Esophagus muscularis mucosa (tissue), 4 donors: ENCODE measurements at places on chromosomes 5 and 9. TPM values are rescaled to one million over a fixed set of nuclear protein-coding genes. Genes with fewer than 3 reads are reported as not detected.

DNA sequence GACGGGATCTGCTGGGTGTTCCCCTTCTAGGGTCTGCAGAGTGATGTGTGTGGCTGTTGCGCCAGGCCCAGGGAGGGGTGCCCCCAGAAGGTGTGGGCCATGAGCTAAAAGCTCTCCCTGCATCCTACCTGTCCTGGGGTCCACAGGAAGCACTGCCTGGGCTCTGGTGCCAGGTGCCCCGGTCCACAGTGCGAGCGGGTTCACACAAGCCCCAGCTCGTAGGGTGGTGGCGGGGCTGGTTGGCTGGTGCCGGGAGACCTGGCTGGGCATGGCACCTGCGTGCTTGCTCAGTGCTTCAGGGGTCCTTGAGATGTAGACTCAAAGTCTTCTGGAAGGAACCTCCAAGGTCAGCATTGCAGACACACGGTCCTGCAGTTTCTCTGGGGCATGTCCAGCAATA is 25.5 kb downstream of the ASS1 start:
- DNase-seq = no peak

DNA sequence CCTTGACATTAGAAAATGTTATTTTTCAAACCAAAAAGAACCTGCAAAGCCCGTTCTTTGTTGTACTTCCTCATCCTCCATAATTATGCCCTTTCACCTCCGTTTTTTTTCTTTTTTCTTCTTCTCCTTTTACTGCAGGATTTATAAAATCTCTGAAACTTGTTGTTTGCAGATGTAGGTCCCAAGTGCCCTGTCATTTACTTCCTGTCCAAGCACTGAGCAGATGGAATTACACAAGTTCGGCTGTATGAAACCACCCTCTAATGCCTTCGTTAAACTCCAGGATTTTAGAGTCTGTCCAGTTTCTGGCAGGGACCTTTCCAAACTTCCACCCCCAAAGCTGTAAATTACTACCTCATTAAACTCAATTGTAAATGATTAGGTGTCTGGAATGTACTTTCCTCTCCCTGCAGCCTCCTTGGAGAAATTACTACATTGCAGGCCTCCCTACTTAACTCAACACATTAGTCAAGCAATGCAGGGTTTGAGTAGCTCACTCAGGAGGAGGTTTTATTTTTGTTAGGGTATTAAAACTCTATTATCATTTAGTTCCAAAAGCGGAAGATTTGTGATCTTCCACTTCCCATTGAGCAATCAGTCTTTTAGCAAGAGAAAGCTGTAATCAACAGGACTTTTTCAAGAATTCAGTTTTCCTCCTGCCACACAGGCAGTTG is 125.6 kb upstream of the LPAR1 start:
- no peak for DNase-seq

DNA sequence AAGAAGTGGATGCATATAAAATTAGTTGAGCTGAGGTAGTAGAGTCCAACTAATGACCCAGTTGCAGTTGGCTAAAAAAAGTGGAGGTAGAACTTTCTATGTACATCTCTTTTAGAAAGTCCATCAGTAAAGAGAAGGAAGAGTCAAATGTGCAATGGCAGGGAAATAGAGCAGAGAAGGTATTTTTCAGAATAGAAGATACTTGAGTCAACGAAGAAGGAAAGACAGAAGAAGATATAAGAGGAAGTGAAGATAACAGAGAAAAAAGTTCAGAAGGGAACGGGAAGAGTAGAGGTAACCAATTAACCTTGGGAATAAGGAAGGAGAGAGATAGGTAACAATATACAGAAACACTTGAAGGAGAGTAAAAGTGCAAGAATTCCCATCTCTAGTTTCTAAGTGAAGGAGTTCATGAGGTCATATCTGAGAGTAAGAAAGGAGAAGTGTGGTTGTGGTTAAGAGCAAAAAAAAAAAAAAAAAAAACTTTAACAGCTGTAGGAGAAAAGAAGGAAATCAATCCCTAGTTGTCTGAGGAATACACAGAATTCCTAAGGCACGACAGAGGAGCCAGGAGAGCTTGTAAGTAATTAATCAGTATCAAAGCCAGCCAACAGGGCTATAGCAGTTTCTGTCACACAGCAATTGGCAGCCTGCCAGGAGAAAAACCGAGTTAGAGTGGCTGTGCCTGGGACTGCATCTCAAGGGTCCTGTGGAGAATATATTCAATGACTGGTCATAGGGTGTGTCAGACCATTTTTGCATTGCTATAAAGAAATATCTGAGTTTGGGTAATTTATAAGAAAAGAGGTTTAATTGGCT is 61.0 kb downstream of the ARL15 start:
- no peak for DNase-seq

DNA sequence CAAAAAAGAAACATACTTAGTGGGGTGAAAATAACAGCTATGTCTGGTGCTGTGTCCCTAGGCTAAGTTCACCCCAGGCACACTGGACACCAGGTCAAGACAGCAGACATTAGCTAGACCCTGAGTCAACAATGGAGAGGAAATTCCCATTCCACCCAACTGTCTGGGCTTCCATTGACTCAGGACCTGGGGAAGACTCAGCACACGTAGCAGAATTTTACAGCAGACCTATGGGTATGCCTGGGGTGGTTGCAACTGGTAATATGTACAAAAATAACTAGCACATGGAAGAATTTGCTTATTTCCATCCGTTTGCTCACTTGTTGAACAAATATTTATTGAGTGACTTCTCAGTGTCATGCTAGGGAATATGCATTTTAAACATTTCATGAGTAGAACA is 117.0 kb downstream of the GAS1 start:
- no peak for DNase-seq

DNA sequence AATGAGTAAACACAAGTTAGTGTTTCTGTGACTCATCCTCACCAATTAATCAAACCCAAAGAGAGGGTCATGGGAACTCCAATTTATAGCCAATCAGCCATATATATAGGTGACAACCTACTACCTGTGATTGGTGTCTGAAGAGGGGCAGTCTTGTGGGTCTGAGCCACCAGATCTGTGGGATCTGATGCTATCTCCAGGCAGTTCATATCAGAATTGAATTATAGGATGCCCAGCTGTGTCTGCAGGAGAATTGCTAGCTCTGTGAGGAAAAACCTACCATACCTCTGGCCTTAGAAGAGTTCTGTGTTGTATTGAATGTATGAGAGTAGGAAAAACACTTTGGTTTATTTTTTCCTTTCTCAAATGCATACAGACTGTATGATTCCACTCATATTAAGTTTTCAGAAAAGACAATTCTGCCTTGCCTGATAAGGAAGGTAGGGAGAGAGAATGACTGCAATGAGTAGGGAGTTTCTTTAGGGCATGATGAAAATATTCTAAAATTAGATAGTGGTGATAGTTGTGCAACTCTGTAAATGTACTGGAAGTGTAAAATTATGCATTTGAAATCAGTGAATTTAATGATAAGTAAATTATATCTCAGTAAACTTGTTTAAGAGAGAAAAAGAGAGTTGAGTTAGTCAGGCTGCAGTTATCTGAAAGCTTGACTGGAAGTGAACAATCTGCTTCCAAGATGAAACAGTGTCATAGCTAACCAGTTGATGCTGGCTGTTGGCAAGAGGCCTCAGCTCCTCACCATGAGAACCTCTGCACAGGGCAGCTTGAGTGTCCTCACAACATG is 274.9 kb downstream of the AUH start:
- DNase-seq = no peak

DNA sequence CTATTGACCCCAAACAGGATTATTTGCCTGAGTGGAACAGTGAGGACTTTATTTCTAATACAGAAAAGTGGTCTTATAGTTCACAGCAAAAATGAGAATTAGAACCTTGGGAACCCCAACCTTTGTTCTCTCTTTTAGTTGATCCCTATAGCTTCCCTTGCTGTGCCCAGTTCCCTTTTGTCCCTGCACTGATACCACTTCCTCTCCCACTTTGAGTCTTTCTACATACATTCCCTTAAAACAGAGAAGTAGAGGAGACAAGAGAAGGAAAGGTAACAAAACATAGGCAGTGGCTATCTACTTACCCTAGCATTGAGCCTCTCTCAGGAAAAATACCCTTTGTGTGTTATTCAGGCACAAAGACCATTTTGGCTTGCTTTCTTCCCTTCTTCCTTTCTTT is 246.4 kb downstream of the FAM114A2 start:
- no peak for DNase-seq

DNA sequence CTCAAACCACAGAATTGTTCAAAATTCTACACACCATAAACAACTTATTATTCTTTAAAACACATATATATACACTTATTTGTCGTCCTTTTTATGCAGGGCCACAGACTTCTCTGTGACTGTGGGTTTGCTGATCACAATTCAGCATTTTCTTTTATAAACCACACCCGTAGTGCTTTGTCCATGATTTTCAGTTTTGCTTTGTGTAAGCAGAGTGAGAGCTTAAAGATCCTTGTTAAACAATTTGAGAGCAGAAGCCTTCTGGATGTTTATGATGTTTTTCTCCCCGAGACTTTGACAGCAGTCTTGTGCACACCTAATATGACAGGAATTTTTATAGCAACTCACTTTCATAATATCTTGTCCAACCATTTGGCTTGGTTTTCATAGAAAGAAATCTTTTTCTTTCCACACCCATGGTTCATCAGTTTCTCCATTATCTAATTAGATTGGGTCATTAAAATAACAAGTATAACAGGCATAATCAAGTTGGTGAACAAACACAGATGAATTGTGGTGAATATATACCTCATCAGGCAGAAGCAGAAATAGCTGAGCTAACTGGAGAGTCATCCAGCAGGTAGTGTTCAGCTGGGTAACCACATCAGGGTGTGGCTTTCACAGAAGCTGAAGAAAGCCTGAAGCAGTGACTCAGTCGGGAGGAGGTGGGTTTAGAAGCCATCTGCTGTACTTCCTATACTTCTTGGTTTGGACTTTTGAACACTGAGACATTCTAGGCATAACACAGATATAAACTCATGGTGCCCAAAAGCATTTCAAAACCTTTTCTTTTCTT is 232.8 kb downstream of the DOCK8 start:
- DNase-seq = no peak

- no peak for DNase-seq
These were observed 58.8 kb downstream of the SLC1A1 start for GRCh38 chr9:4548811-4549725.

DNA sequence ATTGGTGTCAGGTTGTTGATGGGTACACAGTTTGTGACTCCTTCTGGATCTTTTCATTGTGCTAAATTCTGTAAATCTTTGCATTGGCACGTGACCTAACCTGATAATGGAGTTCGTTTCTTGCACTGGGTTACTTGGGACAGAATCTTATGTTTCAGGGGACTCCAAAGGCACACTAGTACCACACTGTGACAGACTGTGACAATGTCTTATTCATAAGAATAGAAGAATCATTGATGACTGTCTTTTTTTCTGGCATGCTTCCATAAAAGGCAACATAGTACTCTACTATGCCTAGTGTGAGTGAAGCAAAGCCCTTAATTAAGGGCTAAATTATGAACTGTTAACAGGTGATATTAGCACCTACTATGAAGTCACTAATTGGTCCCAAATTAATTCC is 35.4 kb upstream of the RICTOR start:
- no peak for DNase-seq

DNA sequence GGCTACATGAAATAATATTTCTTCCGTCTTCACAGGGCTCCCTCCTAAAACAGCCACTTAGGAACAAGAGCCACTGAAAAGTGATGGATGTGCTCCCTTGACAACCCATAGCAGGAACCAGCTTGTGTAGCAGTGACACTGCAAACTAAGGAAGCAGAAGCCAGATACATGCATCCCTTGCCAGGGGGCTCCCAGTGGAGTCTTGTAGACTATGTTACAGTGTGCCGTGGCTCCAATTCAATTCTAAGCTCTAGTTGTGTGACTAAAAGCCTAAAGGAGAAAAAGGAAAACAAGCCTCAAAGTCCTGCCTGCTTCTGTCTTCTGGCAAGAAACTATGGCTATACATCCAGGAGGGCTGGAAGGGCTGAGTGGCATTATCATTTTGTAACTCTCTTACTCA is 12.2 kb upstream of the TAF1L start:
- DNase-seq = no peak

- no peak for DNase-seq
These were observed 32.2 kb downstream of the PRLR start for GRCh38 chr5:35198075-35198474.

DNA sequence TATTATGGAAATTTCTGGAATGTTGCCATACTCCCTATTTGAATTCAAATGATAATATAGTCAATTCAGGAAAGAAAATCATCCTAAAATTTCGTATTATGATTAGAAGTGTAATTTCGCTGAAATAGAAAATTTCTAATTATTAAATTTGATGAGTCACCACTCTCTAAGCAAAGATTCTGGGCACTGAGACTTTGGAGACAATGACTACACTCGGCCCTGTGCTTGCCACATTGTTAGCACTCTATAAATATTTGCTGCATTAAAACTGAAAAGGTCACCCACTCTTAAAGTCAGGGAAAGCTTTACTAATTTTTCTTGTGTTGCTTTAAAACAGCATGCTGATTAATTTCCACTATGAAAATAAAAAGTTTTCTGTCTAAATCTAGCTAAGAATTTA is 240.3 kb downstream of the TLE4 start:
- no peak for DNase-seq

- no peak for DNase-seq
These were observed 16.5 kb downstream of the GOLM1 start for GRCh38 chr9:86082870-86083269.

DNA sequence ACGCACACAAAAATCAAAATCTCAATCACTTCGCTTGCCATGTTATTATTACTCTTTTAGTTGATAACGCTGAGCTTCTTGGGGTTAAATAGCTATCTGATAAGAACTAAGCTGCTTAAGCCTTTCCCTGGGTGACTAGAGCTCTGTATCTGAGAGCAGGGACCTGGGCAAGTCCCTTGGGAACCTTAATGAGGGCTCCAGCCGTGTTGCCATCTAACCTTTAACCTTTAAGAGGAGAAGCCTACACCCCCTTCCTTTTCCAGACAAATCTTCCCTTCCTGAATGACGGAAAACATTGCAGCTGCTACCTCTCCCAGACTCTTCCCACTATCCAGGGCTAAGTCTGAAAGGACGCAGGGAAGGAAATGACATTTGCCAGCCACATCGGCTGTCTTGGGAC is 216.5 kb upstream of the RAI14 start:
- no peak for DNase-seq

- no peak for DNase-seq
These were observed 12.7 kb upstream of the TDRD7 start for GRCh38 chr9:97398999-97399758.

DNA sequence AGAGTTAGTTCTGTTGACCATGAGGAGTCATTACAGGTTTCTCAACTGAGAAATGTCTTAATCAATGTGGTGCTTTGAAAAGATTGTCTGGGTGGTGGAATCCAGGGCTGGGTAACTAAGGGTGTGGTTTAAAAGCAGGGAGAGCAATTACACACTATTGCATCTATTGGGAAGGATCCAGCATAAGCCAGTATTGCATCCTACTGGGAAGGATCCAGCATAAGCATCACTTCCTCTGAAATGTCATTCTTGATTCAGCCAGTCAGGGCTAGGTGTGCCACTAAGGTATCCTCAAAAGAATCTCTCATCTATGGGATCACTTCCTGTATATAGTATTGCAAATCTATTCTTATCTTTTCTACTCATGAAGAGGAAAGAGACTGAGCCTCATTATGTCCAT is 38.6 kb downstream of the ELOVL7 start:
- no peak for DNase-seq

GCNT1 gene
- 4.9 TPM for total RNA-seq

PCDHAC2 gene
- 17.0 TPM for total RNA-seq

TTC16 gene
- under 0.01 TPM for total RNA-seq

ANKRD34B gene
- not detected for total RNA-seq

CSF2 gene
- not detected for total RNA-seq

PCYOX1L gene
- total RNA-seq = 5.3 TPM

PCDHB9 gene
- 2.1 TPM for total RNA-seq

TAF11L10 gene
- total RNA-seq = not detected

CD72 gene
- total RNA-seq = not detected

TAS2R1 gene
- not detected for total RNA-seq

IFNE gene
- total RNA-seq = not detected

AQP3 gene
- total RNA-seq = 4.2 TPM
